Fibroblast of villous mesenchyme (primary cell): ENCODE measurements at places on chromosomes 5 and 9. TPM values are rescaled to one million over a fixed set of nuclear protein-coding genes. Genes with fewer than 3 reads are reported as not detected.

Gene CRB2
- under 0.01 TPM in 1 of 2 replicates, not detected in the other for total RNA-seq

Gene GLDC
- total RNA-seq, result 0.32 and 0.43 TPM in 2 replicates

Gene TAL2
- total RNA-seq, result not detected in 2 replicates

Gene PTPN3
- total RNA-seq, result under 0.01 TPM in 2 replicates

Gene PLPP6
- 6.4 and 8.2 TPM in 2 replicates for total RNA-seq

Gene TEX48
- total RNA-seq, result not detected in 2 replicates

Gene PALM2AKAP2
- 24.5 and 31.5 TPM in 2 replicates for total RNA-seq

Gene HAUS6
- total RNA-seq, result 16.8 and 23.7 TPM in 2 replicates

Gene NHP2
- total RNA-seq, result 88.1 and 102 TPM in 2 replicates
